ENCODE measurements at places on chromosomes 5 and 9.

GRCh38 chr9:68951879-68952659 is 61.8 kb downstream of the PRKACG start:
- DNase-seq: no peak

GRCh38 chr9:136629879-136630661 is 32.6 kb upstream of the EGFL7 start:
- no peak for DNase-seq

- no peak for DNase-seq
Observed at GRCh38 chr9:98805506-98806272, 1.8 kb upstream of the GALNT12 start.

- DNase-seq: no peak
Observed at GRCh38 chr9:119986713-119987112, 593.3 kb downstream of the CDK5RAP2 start.

- no peak for DNase-seq
Observed at GRCh38 chr5:40315126-40315525, 364.6 kb upstream of the PTGER4 start.

DNA sequence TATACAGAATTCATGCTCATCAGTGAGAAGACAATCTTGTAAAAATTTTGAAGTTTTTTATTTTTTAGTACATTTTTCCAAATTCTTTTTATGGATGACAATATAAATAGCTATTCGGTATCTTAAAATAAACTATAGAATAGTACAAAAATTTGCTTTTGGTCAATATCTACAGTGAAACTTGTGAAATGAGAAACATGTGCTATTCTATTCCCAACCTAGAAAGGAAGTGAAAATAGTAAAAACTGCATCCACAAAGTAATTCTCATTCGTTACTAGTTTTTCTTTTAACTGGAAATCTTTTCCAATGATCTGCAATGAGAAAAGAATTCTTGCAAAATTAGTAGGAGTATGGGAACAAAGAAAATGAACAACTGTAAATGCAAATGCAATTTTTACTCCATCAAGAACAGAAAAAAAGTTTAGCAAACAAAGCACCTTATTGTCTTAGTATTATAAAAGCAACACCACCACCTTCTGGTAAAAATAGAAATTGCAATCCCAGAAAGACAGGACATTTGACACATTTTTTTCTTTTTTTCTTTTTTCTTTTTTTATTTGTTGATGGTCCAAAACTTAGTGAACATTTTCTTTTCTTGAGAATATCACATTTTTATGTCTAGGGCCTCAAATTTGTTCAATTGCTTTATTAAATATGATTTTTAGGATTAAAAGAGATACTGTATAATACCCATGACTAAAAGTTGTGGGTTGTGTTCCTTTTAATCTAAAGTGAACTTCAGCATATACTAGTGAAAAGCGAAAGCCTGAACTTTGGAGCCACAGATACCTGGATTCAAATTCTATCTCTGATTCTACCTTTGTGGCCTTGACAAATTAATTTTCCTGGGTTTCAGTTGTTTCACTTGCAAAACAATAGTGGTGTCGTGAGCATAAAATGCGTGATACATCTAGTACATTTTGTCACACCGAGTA is 72.3 kb downstream of the SLCO4C1 start:
- DNase-seq: no peak

DNA sequence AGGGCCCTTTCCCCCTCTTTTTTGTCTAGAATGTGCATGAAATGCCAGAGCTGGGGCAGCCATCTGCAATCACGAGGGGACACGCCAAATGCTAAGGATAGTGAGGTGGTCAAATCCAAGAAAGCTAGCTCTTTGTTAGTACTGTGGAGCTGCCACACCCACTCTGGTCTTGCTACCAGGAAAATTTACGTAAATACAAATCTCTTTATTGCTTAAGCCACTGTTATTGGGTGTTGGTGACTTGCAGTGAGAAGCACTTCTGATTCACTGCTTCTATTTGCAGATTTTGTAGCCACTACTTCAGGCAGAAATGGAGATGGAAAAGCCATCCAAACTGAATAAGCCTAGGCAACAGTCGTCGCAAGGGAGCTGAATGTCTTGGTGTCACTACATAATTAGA is 25.6 kb upstream of the SUSD1 start:
- no peak for DNase-seq

- DNase-seq: no peak
Observed at GRCh38 chr5:53994148-53994547, 316.2 kb downstream of the ARL15 start.

- DNase-seq: no peak
Observed at GRCh38 chr9:98568234-98568908, 140.4 kb downstream of the GABBR2 start.

- DNase-seq: no peak
Observed at GRCh38 chr5:9284781-9285307, 261.0 kb downstream of the SEMA5A start.

DNA sequence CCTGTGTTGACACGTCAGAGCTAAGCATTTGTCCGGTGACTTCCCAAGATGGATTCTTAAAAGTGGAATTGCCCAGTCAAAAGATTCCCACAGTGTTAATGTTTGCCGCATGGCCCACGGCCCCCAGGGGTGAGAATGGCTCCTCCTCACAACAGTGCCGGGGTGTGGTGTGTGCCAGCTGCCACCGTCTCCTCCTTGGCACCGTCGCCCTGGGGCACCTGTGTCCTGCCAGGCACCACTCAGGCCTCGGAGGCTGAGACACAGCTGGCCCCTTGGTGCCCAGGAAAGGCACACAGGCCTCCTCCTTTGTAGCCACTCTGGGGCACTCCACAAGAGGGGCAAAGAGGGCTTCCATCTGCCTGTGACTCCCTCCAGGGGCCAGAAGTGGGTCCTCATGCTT is 4.3 kb downstream of the KCNT1 start:
- no peak for DNase-seq

DNA sequence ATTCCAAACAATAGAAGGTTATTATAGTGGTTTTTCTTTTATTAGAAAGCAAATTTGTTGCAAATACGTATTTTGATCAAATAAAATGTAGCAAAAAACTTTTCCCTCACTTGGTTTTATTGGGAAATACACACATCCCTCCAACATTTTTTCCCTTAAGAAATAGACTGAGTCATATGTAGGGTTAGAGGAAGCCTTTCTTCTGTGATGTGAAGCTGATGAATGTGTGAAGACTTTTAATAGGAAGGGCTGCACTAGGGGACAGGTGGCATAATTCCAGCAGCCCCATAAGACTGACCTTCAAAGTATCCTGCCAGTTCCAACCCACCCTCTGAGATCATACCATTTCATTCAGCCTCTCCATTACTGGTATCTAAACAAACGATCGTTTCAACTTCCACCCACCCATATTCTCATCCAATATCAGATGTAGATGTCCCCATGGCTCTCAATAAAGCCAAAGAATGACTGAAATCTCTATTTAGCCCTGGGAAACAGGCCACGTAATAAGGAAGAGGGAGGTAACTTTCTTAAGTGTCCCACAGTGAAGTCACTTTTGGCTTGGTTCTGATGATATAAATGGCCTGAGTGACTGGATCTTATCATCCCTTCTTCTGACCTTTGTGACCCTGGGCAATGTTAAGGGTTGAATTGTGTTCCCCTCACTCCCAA is 64.7 kb upstream of the LPAR1 start:
- DNase-seq: no peak

- no peak for DNase-seq
Observed at GRCh38 chr9:38356851-38357250, 35.7 kb upstream of the ALDH1B1 start.

GRCh38 chr9:13508086-13508485 is 228.6 kb upstream of the MPDZ start:
- DNase-seq: no peak

GRCh38 chr9:124238546-124239140 is 19.1 kb upstream of the NEK6 start:
- no peak for DNase-seq

GRCh38 chr5:88830567-88830966 is 52.4 kb downstream of the MEF2C start:
- DNase-seq: no peak

DNA sequence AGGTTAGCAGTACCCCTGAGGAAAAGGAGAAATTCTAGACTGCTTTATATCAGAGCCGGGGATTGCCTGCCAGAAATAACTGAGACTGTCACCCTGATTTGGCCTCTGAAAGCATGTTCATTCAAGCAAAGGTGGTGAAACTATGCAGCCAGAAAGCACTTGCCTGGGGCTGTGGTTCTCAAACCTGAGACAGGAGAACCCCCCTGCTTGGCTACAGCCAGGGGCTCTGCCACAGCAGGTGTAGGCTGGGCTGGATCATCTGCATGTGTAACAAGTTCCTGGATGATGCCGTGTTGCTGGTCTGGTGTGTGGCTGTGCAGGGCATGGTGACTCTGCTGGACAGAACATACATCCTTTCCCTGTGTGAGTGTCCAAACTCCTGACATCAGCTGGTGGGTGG is 157.8 kb downstream of the NXNL2 start:
- DNase-seq: no peak

GRCh38 chr5:969408-969839 is 39.2 kb upstream of the NKD2 start:
- DNase-seq: peak; percentile 41

- no peak for DNase-seq
Observed at GRCh38 chr9:135719472-135719871, 17.5 kb downstream of the KCNT1 start.

DNA sequence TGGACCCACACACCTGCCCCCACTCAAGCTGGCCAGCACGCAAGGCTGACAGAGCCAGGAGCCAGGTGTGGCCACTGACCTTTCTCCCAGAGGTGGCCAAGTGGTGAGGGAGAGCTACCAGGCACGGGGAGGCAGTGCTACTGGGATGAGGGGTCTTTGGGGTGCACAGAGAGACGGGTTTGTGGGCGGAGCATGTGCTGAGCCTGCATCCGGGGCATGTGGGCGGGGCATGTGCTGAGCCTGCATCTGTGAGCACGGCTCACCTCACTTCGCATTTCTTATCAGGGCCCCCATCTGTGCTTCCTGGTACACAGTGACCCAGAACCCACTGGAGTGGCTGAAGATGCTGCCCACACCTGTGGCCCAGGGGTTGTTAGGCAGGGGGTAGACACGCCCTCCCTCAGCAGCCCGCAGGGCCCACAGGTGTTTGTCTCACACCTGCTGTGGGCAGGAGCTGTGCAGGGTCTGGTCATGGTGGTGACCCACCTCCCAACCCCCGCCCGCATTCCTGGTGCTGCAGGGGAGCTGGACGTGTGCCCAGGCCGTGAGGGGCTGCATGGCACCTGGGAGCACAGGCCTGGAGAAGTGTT is 21.5 kb downstream of the CCDC187 start:
- DNase-seq: no peak

- DNase-seq: no peak
Observed at GRCh38 chr5:147554261-147554817, 44.5 kb upstream of the DPYSL3 start.

- DNase-seq: no peak
Observed at GRCh38 chr5:39656600-39656999, 231.8 kb upstream of the DAB2 start.

GRCh38 chr5:14362491-14362890 is 219.1 kb upstream of the OTULINL start:
- DNase-seq: no peak

All from cerebellum (tissue), 4 donors.